ENCODE measurements at places on chromosomes 4 and X.

GRCh38 chr4:3269105-3269927, 20.4 kb downstream of the MSANTD1 start:
- no peak for DNase-seq

- DNase-seq, result no peak
Observed at GRCh38 chr4:80371046-80371445, 35.5 kb downstream of the CFAP299 start.

DNA sequence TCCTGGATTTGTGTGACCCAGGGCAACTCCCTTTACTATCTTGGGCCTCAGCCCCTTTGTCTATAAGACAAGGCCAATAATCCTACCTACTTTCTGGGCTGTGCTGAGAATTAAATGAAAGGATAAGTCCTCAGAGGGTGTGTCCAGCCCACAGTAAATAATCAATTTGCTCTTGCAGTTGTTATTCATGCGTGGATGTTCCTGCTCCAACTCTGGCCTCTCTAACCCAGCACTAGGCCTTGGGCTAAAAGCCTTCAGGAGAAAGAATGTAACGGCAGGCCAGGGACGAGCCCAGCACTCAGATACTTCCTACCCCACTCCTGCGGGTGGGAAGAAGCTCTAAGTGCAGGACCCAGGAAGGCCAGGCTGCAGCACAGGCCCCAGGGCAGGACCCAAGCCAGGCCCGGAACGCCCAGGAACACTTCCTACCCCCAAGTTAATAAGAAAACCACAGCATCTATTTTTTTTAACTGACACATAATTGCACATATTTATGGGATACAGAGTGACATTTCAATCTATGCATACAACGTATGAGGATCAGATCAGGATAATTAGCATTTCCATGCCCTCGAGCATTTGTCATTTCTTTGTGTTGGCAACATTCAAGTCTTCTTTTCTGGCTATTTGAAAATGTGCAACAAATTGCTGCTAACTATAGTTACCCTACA, 179.6 kb upstream of the RBPJ start:
- DNase-seq, result no peak

- DNase-seq, result no peak
Observed at GRCh38 chr4:122552898-122553297, 68.0 kb downstream of the IL21 start.

GRCh38 chrX:94107981-94108380, 434.0 kb downstream of the FAM133A start:
- DNase-seq, result peak; percentile 59

GRCh38 chr4:54390670-54391069, 161.6 kb downstream of the PDGFRA start:
- no peak for DNase-seq

DNA sequence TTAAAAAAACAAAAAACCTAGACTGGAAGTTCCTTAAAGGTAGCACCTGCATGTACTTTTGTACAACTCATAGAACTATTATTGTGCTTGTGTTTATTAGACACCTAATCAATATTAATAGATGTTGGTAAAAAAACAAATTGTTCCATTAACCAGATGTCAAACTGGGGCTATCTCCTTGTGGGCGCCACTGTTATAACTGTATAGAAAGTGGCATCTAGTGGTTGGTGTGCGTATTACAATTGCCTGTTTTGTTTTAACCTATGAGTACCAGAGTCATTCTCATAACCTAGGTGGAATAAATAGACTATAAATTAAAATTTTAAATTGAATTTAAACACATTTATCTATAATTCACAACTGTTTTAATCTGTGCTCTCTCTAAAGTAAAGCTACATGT, 97.4 kb downstream of the COL4A5 start:
- peak; percentile 72 for DNase-seq

DNA sequence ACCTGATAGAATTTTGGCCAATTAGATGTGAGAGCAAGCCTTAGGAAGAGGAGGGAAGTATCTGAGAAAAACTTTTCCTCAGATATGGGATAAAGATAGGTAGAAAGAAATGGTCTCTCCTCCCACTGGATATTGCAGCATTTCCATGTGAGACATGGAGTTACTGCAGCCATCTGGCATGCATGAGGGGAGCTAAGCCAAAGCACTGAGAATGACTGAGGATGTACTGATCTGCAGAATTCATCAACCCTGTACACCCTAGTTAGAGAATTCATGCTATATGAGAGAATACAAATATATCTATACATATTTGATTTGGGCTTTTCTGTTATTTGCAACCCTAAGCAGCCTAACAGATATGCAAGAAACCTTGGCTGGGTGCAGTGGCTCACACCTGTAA, 52.5 kb upstream of the RPL34 start:
- no peak for DNase-seq

- no peak for DNase-seq
Observed at GRCh38 chr4:3107691-3108121, 33.2 kb downstream of the HTT start.

DNA sequence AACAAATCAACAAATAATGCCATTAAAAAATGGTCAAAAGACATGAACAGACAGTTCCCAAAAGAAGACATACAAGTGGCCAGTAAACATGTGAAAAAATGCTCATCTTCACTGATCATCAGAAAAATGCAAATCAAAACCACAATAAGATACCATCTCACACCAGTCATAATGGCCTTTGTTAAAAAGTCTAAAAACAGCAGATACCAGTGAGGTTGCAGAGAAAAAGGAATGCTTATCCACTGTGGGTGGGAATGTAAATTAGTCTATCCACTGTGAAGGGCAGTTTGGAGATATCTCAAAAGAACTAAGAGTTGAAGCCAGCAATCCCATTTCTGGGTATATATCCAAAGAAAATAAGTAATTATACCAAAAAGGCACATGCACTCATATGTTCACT, 668.1 kb upstream of the CPEB2 start:
- no peak for DNase-seq

GRCh38 chrX:134161162-134161561, 75.8 kb upstream of the CCDC160 start:
- no peak for DNase-seq

GRCh38 chr4:159197260-159197884, 94.5 kb downstream of the RAPGEF2 start:
- DNase-seq, result no peak

DNA sequence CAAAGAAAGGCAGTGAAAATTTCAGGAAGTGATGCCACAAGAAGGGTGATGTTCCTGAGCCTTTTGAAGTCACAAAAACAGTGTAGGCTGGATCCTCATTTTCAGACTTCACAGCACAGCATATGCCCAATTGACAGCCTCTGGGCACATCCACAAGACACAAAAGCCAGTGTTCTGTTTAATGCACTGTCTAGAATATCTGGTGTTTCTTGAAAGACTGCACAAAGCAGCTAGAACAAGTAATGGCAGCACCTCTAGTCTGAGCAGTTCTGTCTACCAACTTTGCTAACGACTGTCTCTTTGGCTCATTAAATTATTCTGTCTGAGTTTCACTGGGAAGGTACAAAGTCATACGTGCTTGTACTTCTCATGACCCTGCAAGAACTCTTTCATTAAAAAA, 417.1 kb upstream of the GALNT7 start:
- DNase-seq, result no peak

DNA sequence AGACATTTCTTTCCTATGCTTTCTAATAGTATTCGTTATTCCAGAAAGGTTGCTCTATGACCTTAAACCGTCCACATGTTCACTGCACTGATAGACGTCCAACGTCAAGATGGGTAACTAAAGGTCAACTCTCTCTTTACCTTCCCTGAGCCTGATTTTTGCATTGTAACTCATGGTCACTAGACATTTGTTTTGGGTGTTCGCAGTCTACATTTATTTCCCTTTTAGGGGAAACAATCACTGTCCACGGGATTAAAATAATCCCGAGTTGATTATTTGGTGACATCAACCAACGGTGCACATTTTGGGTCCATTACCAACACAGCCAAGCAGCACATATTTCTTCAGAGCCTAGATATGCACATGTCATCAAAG, 540 bp upstream of the HADH start:
- DNase-seq, result no peak

- no peak for DNase-seq
Observed at GRCh38 chr4:128596853-128597252, 212.6 kb upstream of the JADE1 start.

DNA sequence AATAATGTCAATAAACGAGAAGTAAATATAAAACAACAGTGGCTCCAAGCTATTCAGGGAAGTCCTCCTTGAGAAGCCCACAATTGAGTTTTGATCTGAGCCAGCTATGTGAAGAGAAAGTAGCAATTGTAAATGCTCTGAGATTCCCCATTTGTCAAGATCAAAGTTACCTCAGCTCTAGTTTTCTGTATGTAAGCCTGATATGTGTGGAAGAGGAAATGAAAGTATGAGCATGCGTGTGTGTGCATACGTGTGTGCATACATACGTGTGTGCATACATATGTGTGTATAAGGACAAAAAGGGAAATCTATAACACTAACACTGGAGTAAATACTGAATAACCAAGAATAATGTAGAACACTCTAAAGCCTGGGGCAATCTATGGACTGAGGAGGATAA, 130.3 kb downstream of the SCFD2 start:
- DNase-seq, result no peak

DNA sequence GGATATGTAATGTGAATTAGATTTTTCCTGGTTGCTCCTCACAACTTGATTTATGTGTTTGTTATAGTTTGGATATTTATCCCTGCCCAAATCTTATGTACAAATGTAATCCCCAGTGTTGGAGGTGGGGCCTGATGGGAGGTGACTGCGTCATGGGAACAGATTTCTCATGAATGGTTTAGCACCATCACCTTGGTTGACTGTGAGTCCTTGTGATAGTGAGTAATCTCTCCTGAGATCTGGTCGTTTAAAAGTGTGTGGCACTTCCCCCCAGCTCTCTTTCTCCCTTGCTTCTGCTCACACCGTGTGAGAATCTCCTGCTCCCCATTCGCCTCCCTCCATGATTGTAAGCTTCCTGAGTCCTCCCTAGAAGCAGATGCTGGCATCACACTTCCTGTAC, 2.2 kb downstream of the MID2 start:
- DNase-seq, result no peak

DNA sequence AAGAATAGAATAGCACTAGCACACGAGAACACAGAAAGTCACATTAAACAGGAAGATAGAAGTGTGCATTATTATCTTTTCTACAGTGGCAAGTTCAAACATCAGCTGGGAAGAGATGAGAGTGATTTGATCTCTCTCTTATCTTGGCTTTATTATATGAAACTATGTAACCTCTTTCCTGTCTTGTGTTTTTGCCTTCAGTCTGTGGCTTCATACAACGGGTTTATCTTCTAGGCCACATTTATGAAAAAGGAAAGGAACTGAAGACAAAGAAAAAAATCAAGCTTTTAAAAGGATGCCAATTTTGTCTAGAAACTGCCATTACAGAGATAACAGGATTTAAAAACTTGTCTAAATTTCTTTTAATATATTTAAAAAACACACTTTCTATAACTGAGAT, 983.6 kb downstream of the RPA4 start:
- no peak for DNase-seq

DNA sequence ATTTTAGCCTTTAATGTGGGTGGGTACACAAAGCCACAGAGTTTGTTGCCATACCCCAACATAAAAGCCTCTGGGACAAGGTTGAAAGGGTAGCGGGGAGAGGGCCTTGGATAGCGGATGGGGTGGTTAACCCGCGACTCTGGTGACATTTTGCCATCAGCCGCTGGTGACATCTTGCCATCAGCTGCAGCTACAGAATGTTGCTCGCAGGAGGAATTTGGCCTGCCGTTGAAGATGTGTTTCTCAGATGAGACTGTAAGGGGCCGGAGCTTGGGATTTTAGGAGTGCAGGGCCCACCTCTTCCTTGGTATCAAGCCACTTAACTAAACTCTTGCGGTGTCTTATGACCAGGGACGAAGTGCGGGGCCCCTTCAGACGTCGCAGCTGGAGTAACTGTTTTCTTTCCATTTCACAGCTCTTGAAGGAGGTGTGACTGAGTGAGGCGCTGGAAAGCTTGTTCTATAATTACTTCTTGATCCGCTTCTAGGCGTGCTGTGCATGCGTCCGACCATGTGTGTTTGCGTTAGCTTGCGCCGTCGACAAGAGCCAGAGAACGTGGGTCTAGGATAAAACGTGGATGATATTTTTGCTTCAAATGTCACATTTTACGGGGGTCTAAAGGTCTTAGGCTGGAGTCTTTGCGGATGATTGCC, 820 bp upstream of the RASL11B start:
- peak; percentile 86 for DNase-seq

GRCh38 chr4:17272154-17272553, 239.7 kb downstream of the QDPR start:
- DNase-seq, result no peak

DNA sequence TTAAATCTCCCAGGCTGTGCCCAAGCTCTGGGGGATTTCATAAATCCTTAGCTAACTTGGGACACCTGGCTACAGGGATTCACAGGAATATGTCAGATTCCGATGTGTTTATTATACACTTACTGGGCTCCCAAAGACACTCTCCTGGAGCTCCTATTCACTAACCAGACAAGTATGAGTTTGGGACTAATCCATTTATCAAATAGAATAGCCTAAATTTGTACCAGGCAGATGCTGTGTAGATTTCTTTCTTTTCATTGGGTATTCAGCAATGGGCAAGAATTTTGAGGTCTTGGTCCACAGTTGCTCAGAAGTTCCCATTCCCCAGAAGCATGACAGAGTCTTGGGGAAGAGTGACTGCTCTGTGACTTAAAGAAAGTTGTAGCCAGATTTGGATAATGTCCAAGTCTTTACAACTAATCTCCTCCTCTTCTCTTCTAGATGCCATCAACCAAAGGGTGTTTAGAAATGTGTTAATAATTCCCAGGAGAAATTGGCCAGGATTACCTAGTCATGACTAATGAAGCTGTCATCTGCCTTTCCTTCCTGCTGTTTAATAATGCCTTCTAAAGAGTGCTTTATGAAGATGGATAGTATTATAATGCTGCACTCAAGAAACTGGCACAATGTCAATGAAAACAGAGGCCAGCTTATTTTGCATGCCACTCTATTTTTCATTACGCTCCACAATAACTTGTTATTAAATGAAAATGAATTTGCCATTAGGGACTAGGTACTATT, 120.9 kb downstream of the CHIC2 start:
- DNase-seq, result no peak

- no peak for DNase-seq
Observed at GRCh38 chr4:148375584-148375983, 66.6 kb downstream of the NR3C2 start.

DNA sequence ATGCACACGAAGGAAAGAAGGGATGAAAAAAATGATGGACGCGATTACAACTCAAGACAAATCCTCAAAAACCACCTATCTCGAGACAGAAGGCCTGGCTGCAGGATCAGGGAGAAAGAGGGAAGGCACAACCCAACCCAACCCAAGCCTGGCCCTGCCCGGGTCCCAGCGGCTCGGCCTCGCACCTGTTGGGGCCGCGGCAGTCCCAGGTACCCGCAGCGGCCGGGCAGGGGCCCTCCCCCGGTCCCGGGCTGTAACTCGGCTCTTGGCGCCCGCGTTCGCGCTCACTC, 464 bp downstream of the RASGEF1B start:
- no peak for DNase-seq

DNA sequence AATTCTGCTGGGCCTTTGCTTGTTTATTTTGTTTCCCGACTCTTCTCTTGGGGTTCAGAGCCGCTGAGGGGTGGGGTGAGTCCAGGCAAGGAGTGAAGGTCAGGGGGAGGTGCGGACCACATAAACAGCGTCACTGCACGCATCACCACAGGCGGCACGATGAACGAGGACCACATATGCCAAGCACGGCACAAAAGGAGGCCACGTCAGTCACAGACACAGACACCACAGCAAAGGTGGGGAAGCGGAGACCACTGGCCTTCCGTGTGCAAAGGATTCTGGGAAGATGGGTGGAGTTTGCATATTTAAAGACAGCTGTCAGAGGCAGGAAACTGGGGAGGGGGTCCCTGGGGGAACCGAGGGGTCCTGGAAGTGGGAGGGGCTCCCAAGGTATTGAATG, 10.3 kb upstream of the TIMP1 start:
- DNase-seq, result no peak

- DNase-seq, result no peak
Observed at GRCh38 chr4:121226362-121226761, 62.2 kb upstream of the TNIP3 start.

Data from NCI-H1417 (cell line).